ENCODE measurements at places on chromosomes 6 and 20. TPM values are rescaled to one million over a fixed set of nuclear protein-coding genes. Genes with fewer than 3 reads are reported as not detected.

- DNase-seq = no peak
Measured at GRCh38 chr6:132140189-132140588, 189.0 kb upstream of the CCN2 start.

GRCh38 chr6:115947966-115948541, 112.6 kb downstream of the FRK start:
- DNase-seq = no peak

DNA sequence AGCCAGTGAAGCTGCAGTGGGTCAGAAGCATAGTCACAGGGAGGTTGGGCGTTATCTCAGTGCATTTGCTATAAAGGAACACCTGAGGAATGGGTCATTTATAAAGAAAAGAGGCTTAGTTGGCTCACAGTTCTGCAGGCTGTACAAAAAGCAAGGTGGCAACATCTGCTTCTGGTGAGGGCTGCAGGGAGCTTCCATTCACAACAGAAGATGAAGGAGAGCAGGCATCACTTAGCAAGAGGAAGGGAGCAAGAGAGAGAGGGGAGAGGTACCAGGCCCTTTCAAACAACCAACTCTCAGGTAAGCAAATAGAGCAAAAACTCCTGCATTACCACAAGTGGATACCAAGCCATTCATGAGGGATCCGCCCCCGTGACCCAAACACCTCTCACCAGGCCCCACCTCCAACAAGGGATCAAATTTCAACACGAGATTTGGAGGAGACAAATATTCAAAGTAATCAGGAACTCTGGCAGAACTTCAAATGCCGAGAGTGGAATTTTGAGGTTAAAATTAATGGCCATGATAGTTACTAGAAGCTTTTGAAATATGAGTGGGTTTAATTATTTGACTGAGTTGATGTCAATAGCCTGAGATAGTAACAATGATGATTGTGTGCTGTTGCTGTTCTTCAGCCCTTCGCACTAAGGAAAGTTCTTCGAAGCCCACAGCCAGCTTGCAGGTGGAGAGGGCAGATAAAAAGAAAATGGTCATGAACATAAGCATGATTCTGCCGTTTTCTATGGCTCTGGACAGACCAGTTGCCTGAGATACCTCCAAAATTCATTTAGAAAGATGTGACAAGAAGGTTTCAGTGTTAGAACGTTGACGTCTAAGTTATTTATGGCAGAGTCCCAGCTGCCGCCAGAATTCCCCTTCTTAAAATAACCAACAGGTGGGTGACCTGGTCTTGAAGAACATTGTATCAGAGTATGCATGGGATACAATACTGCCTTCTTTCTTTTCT, 55.3 kb upstream of the ADTRP start:
- no peak for DNase-seq

DNA sequence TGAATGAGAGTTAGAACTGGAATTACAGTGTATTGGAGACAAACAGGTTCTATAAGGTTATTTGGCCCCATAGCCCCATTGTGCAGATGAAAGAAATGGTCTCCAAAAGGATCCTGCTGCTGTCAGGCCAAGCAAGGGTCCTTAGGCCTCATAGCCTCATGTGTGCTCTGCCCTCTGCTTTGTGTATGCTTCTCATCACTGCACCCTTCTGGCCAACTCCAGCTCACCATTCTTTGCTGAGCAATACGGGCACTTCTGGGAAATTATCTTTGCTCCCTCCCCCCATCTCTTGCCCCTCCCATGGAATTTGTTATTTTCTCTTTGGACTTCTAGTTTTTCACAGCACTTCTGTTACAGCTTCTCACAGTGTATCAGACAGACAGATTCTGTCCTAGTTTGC, 298.8 kb downstream of the FOXA2 start:
- DNase-seq = no peak

DNA sequence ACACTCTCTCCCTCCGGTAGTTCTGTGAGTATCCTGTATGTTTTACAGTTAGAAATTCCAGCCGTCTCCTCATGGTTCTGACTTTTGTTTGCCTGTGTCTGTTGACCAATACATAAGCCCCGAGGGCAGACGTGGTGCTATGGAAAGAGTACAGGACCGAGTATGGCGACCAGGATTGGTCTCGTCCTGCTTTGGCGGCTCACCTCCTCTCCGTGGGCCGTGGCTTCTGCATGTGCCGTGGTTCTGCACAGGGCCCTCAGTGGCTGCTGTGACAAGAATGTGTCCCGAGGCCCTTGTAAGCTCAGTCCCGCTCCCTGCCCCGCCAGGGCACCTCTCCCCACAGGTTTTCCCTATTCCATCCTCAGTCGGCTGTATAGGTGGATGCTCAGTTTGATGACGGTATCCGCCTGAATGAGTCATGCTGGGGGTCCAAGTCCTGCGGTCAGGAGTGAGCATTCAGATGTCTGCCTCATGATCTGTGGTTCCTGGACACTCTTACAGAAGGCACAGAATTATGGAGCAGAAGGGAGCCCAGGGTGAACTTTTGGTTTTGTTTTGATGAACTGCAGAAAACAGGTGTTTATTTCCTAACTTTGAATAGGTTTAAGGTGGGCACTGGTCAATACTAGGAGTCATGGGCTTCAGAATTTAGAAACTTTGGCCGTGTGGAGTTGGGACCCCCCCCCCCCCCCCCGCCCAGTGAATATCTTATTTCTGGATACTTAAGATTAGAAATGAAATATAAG, 1.2 kb downstream of the ARFGAP1 start:
- no peak for DNase-seq

The STMND1 gene
- 0.23 TPM for polyA plus RNA-seq

DNA sequence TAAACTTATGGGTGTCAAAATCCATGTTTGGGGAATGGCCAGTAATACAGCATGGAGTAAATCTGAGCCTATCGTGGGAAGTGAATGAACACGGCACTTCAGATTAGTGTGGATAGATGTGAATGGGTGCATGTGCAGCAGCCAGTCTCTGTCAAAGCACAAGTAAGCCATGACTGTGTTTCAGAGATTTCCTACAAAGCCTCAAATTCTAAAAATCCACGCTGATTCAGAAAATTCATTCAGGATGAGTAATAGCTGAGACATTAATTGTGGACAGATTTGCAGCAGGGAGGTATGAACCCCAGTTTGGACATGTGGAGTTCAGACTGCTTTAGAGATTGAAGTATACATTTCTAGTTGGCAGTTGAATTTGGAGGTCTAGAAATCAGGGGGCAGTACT, 115.1 kb downstream of the QKI start:
- no peak for DNase-seq

DNA sequence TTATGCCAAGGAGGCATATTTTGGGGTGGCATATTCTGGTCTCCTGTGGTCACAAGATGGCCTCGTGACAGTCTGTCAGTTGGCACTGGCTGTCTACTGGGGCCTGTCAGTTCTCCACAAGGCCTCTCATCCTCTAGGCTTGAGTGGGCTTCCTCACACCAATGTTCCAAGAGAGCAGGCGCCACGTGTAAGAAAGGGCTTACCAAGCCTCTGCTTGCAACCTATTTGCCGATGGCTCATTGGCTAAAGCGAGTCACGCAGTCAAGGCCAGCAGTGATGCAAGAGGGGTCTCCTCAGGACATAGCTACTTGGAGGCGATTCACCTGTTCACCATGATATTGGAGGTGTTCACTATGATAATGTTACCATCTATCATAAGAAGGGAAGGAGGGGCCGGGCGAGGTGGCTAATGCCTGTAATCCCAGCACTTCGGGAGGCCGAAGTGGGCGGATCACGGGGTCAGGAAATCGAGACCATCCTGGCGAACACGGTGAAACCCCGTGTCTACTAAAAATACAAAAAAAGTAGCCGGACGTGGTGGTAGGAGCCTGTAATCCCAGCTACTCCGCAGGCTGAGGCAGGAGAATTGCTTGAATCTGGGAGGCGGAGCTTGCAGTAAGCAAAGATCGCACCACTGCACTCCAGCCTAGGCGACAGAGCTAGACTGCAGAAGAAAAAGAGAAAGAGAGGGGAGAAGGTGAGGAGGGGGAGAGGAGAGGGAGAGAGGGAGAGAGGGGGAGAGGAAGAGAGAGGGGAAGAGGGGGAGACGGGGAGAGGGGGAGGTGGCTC, 35.3 kb downstream of the C6orf52 start:
- no peak for DNase-seq

The LRRC73 gene
- polyA plus RNA-seq = 1.6 TPM

DNA sequence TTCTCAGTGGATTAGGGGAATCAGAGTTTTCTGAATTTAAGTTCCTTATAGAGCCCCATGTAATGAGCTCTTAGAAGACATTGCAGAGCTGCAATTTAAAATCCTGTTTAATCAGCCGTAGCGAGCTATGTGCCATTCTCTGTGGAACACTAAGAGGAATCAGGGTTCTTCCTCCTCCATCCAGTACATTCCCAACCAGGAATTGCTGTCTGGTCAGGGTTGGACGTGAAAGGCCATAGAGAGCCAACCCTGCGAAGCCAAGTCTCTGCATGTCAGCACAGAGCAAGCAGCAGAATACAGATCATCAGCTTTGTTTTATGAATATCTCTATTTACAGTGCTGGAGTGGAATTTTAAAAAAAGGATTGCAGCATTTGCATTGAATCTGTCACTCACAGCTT, 366.0 kb downstream of the LAMA2 start:
- no peak for DNase-seq

The MYB gene
- 3.9 TPM for polyA plus RNA-seq

The HUS1B gene
- 0.19 TPM for polyA plus RNA-seq

- DNase-seq = no peak
Measured at GRCh38 chr20:19354950-19355349, 142.5 kb downstream of the SLC24A3 start.
